ENCODE measurements at places on chromosomes 5 and 9. TPM values are rescaled to one million over a fixed set of nuclear protein-coding genes. Genes with fewer than 3 reads are reported as not detected.

- no peaks in the 10 kb centered on the region for H3K4me1 ChIP-seq
- no peak overlapping the region for H3K27ac ChIP-seq
- H3K27me3 ChIP-seq = no peaks in the 10 kb centered on the region
- H3K36me3 ChIP-seq = no peaks in the 10 kb centered on the region
- no peak for DNase-seq
These were observed 259.6 kb downstream of the IRX2 start for GRCh38 chr5:2491846-2492245.

DNA sequence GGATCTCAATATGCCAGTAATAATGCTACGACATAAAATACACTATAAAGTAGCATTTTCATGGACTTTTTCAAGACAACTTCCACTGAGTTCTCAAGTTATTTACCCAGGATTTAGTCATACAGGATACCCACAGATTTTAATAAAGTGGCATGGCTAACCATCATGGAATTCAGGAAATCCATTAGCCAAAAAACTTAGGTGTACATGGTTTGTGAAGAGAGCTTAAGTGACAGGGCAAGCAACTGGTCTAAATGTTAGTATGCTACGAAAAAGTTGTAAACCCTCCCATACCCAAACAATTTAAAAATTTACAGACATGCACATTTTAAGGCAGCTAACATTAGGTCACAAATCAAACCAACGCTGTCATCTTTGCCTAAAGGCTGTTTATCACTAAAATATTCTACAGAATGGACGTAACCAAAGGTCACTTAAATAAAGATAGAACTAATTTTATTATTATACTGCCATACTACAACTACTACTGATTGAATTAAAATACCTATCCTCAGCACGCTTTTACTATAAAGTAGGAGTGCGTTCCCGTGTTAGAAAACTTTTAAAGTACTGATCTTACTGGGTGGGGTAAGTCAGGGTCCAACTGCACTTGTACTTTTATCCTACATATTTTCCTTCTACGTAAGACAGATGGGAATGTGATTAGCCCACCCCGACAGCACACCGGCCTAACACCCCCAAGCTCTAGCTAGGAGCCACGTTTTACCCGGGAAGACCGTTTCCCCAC lies 1.1 kb downstream of the UBTD2 start:
- H3K4me3 ChIP-seq = peak overlapping the region; percentile 87
- H3K27ac ChIP-seq = peak overlapping the region; percentile 93
- H3K4me1 ChIP-seq = peaks cover 21% of the 10 kb centered on the region

- no peaks in the 10 kb centered on the region for H3K4me1 ChIP-seq
- no peak overlapping the region for H3K27ac ChIP-seq
- H3K36me3 ChIP-seq = no peaks in the 10 kb centered on the region
- H3K27me3 ChIP-seq = no peaks in the 10 kb centered on the region
These were observed 174.3 kb downstream of the MRPS30 start for GRCh38 chr5:44983006-44983405.

GRCh38 chr5:89303033-89303480 lies 420.1 kb upstream of the MEF2C start:
- no peak for DNase-seq
- H3K27ac ChIP-seq = no peak overlapping the region
- no peaks in the 10 kb centered on the region for H3K36me3 ChIP-seq
- no peaks in the 10 kb centered on the region for H3K27me3 ChIP-seq

GRCh38 chr5:8843771-8844170 lies 702.1 kb downstream of the SEMA5A start:
- DNase-seq = peak; percentile 33
- H3K27ac ChIP-seq = no peak overlapping the region
- no peaks in the 10 kb centered on the region for H3K4me1 ChIP-seq
- H3K36me3 ChIP-seq = no peaks in the 10 kb centered on the region

DNA sequence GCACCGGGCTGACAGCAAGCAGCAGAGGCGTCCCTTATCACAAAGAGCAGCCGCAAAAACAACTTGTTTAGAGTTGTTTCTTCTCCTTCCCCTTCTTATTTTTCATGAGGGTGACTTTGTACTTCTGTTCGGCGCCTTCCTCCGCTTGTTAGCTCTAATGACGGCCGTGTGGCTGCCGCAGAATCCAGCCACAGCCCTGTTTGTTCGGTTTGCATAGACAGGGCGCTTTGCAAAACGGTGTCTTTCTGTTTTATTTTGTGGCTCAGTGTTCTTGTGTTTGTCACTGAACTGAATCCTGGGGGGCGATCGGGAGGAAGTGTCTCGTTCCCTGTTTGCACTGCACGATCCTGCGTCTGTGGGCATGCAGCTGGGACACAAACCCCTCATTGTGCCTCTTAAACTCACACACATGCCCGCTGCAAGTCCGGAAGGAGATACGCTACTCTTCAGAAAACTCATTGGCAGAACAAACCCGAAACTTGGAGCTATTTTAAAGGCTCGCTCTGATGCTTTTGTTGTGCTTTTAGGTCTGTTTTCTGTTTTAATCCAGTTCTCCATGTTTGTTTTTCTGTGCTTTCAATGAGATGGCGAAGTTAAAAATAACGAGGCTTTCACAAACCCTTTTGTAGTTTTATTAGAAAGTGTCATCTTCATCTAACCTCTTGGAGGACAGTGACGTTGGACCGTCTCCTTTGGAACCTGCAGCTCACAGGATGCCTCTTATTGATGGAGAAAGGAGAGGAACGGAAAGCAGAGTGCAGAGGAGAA lies 213.9 kb downstream of the IRX2 start:
- DNase-seq = no peak
- H3K4me1 ChIP-seq = no peaks in the 10 kb centered on the region
- H3K4me3 ChIP-seq = no peak overlapping the region
- H3K27me3 ChIP-seq = no peaks in the 10 kb centered on the region
- H3K27ac ChIP-seq = no peak overlapping the region

DNA sequence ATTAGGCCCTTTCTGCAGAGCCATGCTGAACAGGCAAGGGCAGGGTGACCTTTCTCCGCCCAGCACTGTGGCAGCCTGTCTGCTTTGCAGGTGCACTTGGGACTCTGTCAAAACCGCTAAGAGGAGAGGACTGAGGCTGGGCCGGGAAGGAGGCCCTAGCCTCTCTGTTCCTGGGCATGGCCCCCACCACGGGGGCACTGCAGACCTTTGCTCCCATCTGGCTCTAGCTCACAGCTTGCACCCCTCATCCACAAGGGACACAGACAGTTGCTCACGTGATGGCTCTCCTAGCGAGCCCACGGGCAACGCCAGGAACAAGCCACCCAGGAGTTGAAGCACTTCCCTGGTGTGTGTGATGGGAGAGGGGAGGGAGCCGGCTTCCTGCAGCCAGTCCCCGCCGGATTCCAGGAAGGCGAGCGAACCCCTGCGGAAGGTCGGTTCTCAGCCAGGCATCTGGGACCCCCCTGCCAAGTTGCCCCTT lies 43.0 kb upstream of the FCN1 start:
- no peaks in the 10 kb centered on the region for H3K4me1 ChIP-seq
- no peaks in the 10 kb centered on the region for H3K27me3 ChIP-seq
- H3K4me3 ChIP-seq = no peak overlapping the region
- DNase-seq = no peak

DNA sequence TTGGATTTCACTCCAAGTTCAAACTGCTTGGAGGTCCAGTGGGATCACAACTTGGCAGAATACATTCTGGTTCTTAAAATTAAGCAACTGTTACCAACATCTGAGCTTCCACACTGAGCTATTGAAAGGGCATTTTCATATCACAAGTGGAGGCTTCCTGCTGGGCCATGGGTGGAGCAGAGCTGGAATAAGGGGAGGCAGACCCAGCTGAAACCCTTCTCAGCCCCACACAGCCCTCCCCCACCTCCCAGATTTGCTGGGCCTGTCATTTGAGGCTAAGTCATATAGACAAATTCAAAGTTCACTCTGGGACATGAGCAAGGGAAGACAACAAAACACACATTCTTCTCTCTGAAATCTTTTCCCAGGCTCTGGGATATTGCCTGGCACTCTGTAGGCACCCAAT lies 79.9 kb downstream of the ACTL7B start:
- H3K4me1 ChIP-seq = no peaks in the 10 kb centered on the region
- H3K36me3 ChIP-seq = no peaks in the 10 kb centered on the region
- no peak overlapping the region for H3K4me3 ChIP-seq
- no peak for DNase-seq
- H3K27ac ChIP-seq = no peak overlapping the region

DNA sequence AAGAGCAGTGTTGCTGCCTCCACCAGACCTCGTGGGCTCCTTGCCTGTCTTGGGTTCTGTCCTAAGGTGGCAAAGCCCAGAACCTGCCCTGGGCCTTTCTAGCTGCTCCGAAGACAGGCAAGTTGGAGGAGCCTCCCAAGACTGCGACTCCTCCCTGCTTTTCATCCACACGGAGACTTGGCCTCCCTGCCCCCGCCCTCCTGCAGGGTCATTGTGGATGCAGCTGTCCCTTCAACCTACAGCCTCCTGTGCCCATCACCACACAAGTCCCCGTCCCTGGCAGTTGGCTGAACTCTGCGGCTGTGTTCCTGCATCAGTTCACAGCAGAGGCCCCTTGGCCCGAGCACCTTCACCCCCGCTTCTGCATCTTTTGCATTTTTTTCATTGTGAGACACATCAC lies 59.2 kb downstream of the WNK2 start:
- H3K4me1 ChIP-seq = peaks cover 23% of the 10 kb centered on the region
- H3K27me3 ChIP-seq = no peaks in the 10 kb centered on the region
- H3K4me3 ChIP-seq = no peak overlapping the region
- DNase-seq = no peak
- H3K36me3 ChIP-seq = no peaks in the 10 kb centered on the region

GRCh38 chr9:114098936-114099668 lies at the start of gene KIF12:
TSS of gene KIF12 (minus strand) at chr9:114099292. CDS start at chr9:114099276, 16 bp downstream.
- peak within 1 kb of the TSS; percentile 64 for H3K4me3 ChIP-seq
- peak within 1 kb of the TSS; percentile 75 for H3K27ac ChIP-seq
- H3K27me3 ChIP-seq = no peaks in the 10 kb centered on the region
- H3K36me3 ChIP-seq = peaks cover 1% of the 10 kb centered on the region
- DNase-seq = peak; percentile 92
- peaks cover 55% of the 10 kb centered on the region for H3K4me1 ChIP-seq

DNA sequence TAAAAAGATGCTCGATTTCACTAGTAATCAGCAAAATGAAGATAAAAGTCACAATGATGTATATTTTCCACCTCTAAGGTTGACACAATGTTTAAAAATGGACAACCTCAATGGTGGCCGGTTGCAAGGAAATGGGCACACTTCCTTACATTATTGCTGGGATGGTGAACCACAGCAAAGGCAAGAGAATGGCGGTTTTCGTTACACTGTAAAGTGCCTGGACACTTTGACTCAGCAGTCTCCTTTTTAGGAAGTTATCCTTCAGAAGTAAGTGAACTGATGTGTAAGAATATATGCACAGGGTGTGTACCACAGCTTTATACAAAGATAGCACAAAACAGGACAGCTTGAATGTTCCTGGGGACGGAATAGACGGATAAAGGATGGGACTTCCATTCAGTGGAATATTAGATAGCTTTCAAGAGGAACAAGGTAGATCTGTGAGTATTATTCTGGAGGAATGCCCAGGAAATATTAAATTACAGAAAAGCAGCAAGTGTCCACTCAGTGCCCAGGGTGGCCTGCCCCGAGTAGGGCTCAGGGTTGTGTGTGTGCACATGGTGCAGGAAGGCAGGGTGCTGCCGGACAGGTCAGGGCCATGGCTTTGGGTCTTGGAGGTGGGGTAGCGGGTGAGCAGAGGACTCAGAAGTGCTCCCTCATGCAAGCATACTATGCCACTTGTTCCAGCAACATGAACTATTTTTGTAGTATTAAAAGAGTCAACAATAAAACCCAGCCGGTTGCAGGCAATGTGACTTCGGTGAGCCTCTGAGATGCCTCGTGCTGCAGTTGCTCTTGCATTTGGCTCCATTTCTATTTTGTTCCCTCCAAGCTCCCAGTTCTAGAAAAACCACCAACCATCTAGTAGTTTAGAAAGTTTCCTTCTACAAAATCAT lies 24.5 kb downstream of the GADD45G start:
- no peak overlapping the region for H3K27ac ChIP-seq
- no peaks in the 10 kb centered on the region for H3K27me3 ChIP-seq
- H3K36me3 ChIP-seq = no peaks in the 10 kb centered on the region
- no peak overlapping the region for H3K4me3 ChIP-seq
- no peak for DNase-seq

GRCh38 chr9:121219530-121219929 lies 17.9 kb upstream of the RAB14 start:
- DNase-seq = no peak
- no peaks in the 10 kb centered on the region for H3K27me3 ChIP-seq
- H3K36me3 ChIP-seq = no peaks in the 10 kb centered on the region
- peaks cover 7% of the 10 kb centered on the region for H3K4me1 ChIP-seq
- no peak overlapping the region for H3K4me3 ChIP-seq
- no peak overlapping the region for H3K27ac ChIP-seq

DNA sequence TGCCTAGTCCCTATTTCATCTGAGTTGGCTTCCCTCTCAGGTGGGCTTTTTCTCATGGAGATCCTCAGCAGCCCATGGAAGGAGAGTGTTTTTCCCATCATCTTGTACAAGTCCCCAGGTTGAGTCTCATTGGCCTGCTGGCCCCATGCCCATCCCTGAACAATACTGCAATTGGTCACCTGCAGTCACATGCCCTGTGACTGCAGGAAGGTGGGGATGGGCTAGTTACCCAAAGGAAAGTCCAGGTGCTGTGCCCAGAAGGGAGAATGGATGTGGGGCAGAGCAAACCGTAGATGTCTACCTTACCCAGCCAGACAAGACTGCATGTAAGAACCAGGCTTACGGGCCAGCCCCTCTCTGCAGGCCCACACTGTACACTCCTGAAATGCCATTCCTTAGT lies 54.0 kb upstream of the SAP30L start:
- H3K4me1 ChIP-seq = peaks cover 6% of the 10 kb centered on the region

- no peaks in the 10 kb centered on the region for H3K36me3 ChIP-seq
- H3K27me3 ChIP-seq = no peaks in the 10 kb centered on the region
- H3K4me1 ChIP-seq = peaks cover 14% of the 10 kb centered on the region
- H3K4me3 ChIP-seq = no peak overlapping the region
- no peak overlapping the region for H3K27ac ChIP-seq
These were observed 3.1 kb downstream of the CRB2 start for GRCh38 chr9:123359106-123359505.

DNA sequence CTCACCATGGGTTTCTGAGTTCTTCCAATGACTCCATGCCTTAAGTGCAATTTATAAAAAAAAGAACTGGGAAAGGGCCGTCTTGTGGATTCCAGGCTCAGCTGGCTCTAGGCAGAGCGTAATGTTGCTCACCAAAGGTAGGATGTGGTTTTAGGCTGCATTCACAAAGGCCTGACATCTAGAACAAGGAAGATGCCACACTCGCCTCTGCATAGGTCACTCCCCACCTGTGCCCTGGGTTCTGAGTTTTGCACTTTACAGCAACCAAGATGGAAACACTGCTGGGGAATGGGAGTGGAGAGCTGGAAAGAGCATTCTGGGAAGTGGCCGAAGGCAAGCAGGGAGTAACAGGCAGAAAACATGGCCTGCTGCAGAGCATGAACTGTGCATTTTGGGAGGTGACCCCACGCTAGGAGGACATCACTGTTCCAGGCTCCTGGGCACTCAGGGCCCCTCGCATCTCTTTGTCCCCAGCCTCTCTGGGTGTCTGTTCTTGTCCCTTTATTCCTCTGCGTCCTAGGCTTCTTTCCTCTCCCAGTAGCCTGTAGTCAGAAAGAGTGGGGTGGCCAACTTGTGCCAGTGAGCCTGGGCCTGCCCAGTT lies 12.3 kb downstream of the FCN2 start:
- H3K27ac ChIP-seq = no peak overlapping the region
- no peaks in the 10 kb centered on the region for H3K4me1 ChIP-seq
- no peaks in the 10 kb centered on the region for H3K27me3 ChIP-seq
- DNase-seq = no peak
- H3K4me3 ChIP-seq = no peak overlapping the region
- no peaks in the 10 kb centered on the region for H3K36me3 ChIP-seq

The LECT2 gene
- not detected for total RNA-seq

The SHISAL2B gene
- 9.9 TPM for total RNA-seq

The ADAMTSL2 gene
- 21.8 TPM for total RNA-seq

Data from body of pancreas (tissue), 4 donors.